ENCODE measurements at places on chromosomes 7 and 10.

GRCh38 chr10:112465299-112465883, 18.4 kb downstream of the VTI1A start:
- DNase-seq: no peak

DNA sequence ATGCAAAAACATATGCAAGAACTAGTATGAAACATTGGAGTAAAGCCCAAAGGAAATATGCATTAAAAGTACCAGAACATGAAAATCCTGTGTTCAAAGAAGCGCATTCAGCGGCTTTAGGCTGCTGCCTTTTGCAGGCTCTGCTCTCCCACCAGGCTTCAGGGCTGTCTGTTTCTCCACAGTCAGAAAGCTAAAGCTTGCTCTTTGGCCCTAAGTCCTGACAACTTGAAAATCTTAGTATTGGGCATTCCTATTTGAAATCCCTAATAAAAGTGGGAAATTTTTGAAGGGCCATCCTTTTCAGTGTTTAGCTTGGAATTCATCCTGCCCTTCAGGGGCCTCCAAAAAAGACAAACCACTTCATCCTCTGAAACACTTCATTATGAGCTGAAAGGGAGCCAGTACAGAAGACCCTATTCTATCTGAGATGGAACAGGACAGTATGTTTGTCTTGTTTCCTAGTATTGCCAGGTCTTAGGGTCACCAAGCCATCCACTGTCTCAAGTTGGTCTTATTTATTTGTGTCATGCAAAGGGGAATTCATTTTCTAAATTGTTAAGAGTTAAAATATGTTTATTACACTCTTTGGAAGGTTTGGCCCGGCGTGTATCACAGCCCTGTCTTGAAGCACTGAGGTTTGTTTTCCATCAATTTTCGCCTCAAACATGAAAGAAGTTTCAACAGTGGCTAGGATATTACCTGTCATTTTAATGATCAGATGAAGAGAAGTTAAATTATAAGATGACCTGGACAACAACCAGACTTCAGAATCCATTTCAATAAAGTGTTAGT, 326.3 kb upstream of the BMPER start:
- DNase-seq: no peak

DNA sequence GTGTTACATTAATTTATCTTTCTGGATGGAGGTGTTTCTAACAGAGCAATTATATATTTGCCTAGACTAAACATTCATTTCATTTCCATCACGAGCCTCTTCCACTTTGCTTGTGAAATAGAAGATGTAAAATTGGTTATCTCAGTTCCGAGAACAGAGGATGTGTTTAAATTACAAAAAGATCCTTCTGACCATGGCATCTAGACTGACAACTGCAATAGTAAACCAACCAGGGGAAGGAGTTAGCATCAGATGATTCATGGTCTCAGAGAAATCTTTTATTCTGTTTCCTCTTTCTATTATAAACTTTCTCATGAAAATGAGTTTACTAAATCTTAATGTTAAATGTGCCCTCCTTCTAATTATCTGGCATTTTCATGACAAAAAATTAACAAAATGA, 149.8 kb upstream of the WDR11 start:
- no peak for DNase-seq

GRCh38 chr10:98296524-98296923, 28.5 kb upstream of the LOXL4 start:
- DNase-seq: no peak

DNA sequence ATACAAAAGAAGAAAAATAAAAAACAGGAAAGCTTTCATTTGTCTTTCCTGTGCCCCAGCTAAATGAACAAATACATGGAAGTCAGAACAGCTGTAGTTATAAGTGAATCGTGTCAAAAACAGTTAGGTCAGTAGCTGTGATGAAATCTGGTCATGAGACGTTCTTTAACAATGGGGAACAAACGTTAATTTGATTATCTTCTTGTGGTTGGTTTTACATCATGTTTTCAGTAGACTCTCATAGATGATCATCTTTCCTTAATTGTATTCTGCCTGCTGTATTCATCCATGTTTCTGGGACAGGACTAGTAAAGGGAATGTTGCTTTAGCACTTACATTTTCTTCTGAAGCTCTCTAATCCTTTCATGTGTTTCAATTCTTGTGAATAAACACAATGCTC, 97.0 kb downstream of the PCLO start:
- no peak for DNase-seq

GRCh38 chr7:37765872-37766525, 82.4 kb upstream of the NME8 start:
- DNase-seq: no peak

DNA sequence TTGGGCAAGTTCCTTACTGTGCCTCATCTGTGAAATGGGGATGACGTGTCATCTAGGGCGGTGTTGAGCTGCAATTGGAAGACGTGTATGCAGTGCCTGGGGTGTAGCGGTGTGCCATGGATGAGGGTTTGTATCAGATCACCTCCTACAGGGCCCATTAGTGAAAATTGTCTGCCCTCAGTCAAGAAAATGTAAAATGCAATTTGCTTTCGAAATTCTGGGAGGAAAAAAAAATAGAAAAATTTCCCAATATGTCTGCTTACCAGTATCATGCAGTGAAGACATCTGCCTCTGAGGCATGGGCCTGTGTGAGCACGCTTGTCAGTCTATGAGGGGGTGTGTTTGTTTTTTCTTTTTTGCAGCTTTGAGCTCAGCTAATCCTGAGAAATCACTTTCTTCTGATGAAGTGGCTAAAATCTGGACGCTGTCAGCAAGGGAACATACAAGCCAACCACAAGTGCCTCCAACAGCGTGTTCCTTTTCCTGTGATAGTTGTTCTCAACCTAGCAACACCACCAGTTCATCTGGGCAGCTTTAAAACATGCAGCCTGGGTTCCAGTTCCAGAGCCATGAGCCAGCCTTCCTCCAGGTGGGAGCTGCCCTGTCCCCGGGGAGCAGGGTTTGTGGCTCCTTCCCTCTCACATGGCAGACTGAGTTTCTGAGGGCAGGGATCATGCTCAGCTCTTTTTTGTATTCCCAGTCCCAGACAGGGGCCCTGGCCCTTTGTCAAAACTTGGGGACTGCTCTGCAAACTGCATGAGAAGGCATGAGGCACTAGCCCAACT, 10.3 kb downstream of the FAM241B start:
- no peak for DNase-seq

DNA sequence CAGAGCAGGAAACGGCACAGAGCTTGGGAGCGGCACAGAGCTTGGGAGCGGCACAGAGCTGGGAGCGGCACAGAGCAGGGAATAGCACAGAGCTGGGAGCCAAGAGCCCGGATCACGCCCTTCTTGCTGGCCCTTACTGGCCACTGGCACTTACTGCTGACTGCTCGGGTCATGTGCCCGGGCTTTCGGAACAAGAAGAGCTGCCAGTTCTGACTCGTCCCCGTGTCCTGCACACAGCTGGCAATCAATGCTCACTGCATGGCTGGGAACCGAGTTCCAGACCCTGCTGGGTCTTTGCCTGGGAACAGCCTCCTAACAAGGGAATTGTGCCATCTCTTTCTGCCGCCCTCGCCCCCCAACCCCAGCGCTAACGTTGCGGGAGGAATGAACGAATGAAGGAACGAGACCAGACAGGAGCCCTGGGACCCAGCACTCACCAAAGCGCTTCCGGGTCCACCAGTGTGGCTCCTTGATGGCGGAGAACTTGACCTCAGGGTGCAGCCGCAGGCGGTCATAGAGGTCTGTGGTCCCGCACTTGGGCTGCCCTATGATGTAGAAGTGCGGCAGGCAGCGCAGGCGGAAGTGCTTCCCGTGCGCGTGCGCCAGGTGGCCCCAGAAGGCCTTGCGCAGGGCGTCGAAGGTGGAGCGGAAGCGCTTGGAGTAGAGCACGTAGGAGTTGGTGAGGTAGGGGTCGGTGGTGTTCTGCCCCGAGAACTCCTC, 49.1 kb downstream of the CHST15 start:
- no peak for DNase-seq

GRCh38 chr7:50409856-50410745, 40.0 kb downstream of the FIGNL1 start:
- DNase-seq: no peak

DNA sequence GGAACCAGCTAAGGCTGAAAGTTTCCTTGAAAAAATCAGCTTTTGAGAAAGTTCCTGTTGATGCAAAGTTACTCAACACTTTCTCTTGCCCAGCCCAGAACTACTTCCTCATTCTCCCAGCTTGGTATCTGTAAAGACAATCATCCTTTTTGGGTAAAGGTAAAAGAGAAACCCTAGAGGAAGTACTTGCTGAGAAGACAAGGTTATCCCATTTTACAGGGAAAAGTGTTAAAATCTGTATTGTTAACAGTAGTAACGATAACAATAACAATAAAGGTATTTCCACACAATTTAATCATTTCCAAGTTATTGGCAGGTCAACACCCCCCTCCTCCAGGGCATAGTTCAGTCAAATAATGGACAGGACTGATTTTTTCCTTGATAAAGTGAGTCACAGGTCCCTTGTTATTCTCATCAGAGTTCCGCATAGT, 2.4 kb downstream of the ALOX5 start:
- no peak for DNase-seq

GRCh38 chr10:21030091-21030490, 133.0 kb upstream of the NEBL start:
- no peak for DNase-seq

DNA sequence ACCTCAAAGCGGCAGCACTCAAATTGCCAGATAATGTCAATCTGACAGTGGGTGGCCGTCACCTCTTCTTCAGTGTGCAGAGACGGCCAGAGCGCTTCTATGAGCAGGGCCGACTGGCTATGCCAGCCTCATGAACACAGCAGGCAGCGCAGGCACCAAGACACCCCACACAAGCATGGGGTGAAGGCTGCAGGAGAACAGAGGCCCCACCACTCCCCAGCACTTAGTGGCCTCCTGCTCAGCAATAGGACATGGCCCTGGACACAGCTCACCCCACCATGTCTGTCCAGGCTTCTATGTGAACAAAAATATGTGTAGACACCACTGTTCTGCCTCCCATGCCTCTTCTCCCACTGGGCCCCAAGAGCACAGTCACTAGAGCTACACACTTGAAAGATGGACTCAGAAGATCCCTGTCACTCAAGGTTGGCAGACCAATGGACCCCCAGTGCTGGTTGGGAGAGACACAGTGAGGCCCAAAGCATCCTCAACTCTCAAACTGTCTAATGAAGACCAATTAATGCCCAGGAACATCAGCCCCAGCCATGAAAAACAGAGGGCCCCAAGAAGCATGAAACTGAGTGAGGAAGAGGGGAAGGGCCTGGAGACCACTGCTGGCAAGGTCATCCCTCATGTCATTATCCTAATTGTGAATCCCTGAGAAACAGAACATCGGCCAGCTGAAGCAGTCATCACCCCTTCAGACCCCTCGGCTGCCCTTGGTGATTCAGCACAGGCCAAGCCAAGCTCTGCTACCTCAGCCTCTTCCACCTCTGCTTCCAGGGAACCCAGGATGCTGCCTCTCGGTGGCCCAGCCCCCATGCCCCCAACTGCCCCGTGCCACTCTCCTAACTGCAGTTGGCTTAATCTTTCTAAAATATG, 77.7 kb downstream of the GRID1 start:
- no peak for DNase-seq

GRCh38 chr7:114086537-114086913, 167.7 kb upstream of the PPP1R3A start:
- DNase-seq: no peak

DNA sequence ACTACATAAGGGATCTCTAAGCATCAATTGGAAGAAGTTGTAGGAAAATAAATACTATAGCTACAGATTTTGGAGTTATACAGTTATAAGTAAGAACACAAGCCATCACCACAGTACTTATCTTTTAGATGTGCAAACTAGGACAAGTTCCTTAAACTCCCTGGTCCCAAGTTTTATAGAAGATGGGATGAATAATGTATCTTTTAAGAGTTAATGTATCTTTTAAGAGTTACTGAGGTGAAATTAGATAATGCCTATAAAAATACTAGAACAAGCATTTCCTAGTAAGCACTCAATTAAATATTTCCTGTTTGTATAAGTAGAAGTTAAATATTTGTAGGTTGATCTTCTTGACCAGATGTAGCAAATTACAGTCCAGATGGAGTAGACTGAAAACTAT, 56.8 kb downstream of the SEMA3A start:
- DNase-seq: no peak

DNA sequence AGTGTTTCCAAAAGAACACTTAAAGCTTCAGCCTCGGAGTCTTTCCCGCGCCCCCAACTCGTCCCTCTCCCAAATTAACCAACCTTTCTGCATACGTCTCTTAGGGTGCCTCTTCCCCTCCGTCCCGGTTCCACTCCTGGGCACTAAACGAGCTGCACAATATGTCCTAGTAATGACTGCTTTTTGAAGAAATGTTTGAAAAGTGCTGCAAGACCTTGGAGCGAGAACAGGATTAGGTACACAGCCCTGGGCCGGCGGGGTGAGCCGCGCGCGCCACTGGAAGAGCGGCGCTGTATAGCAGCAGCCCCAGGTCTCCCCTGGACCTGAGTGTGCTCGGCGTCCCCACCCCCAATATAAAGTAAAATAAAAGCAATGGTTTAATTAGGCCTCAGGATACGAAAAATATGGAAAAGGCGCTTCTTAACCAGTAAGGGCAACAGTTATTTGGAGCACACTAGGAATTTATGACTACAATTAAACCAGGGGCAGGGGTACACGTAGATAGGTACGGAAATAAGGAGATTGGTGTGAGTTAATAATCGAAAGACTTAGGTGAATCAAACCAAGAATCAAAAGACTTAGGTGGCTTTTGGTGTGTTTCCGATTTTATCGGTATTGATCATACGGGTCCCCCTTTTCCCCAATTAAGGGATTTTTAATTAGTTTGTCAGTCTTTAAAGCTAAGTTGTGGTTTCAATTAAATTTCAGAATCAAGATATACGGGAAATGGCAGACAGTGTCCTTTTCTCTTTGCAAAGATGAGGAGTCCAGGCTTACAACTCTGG, 1.9 kb downstream of the TET1 start:
- DNase-seq: no peak

GRCh38 chr10:92103376-92104090, 180.0 kb downstream of the BTAF1 start:
- DNase-seq: no peak

DNA sequence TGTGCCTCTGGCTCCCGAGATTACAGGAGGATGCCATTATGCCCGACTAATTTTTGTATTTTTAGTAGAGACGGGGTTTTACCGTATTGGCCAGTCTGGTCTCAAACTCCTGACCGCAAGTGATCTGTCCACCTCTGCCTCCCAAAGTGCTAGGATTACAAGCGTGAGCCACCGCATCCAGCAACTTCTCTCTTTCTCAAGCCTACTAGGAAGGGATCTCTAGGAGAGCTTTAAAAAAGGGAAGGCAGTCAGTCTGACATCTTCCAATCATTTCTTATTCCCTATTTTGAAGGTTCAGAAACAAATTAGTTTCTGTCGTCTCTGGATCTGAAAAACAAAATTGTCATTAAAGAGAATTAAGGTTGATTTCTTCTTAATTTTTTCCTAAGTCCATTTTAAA, 2.5 kb upstream of the TMEM26 start:
- DNase-seq: no peak

GRCh38 chr10:98778277-98778759, 331.6 kb upstream of the HPS1 start:
- DNase-seq: no peak
